Stimulated activated CD4-positive, alpha-beta T cell treated with anti-CD3 and anti-CD28 coated beads, Interleukin-4, amount 100 ng/mL, for 24 hours (primary cell): ENCODE measurements at places on chromosomes 4 and X.

- DNase-seq = no peak
Observed at GRCh38 chr4:1239950-1240307, 9.0 kb downstream of the CTBP1 start.

DNA sequence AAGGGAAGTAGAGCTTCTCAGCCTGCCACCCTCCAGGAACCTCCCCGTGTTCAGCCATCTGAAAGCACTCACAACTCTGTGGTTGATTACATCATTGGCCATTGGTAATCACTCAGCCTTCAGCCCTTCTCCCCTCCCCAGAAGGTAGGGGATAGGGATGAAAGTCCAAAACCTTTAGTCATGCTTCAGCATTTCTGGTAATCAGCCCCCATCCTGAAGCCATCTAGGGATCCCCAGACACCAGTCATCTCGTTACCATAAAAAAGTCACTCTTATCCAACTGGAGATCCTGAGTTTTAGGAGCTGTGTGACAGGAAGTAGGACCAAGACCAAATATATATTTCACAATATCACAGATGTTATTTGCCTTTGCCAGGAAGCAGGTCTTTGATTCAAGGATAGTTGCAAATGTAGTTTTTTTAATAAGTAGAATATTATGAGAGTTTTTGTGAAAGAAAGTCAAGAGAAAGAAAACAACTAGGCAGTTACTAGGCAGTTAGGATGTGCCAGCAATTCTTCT, 364.6 kb upstream of the NOCT start:
- no peak for DNase-seq

DNA sequence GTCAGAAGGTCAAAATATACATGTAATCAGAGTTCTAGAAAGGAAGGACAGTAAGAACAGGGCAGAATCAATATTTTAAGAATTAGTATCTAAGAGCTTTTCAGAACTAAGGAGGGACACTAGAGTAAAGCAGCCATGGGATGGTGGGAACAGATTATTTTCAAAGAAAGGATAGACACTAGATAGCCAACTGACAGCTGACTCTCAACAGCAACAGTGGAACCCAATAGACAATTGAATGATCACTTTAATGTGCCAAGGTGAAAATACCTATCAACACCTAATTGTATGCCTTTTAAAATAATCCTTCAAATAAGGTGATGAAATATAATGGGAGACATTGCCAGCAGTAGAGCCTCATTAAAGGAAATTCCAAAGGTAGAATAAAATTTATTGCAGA, 26.5 kb upstream of the CCDC160 start:
- no peak for DNase-seq

DNA sequence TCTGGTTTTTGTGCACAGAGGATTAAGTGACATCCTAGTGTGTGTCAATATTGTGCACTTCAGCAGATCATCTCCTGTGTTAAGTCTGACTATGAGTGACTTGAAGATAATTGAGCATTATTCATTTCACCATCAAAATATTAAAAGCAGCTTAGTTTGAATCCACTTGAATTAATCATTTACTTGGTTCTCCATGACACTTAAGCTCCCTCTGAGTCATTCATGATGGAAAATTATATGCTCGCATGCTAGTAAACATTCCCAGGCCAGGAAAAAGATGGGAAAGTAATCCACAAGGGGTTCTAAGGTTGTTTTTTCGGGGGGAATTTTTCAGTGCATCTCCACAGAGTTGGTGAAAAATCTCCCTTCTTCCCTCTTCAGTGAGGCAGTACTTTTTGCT, 97.2 kb upstream of the EOLA2 start:
- DNase-seq = no peak

- no peak for DNase-seq
Observed at GRCh38 chr4:28536124-28536523, 1675.5 kb downstream of the STIM2 start.

DNA sequence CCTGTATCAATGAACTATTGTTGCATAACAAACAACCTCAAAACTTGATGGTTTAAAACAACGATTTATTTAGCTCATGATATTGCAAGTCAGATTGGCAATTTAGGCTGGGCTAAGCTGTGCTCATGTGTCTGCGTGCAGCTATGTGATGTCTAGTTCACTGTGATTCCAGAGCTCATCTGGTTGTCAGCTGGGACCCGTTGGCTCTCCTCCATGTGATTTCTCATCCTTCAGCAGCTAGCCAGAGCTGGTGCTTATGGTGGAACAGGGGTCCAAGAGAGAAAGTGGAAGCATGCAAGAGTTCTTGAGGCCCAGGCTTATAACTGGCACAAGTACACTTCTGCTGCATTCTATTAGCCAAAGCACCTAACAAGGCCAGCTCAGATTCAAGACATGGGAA, 28.8 kb upstream of the TRPC3 start:
- no peak for DNase-seq

DNA sequence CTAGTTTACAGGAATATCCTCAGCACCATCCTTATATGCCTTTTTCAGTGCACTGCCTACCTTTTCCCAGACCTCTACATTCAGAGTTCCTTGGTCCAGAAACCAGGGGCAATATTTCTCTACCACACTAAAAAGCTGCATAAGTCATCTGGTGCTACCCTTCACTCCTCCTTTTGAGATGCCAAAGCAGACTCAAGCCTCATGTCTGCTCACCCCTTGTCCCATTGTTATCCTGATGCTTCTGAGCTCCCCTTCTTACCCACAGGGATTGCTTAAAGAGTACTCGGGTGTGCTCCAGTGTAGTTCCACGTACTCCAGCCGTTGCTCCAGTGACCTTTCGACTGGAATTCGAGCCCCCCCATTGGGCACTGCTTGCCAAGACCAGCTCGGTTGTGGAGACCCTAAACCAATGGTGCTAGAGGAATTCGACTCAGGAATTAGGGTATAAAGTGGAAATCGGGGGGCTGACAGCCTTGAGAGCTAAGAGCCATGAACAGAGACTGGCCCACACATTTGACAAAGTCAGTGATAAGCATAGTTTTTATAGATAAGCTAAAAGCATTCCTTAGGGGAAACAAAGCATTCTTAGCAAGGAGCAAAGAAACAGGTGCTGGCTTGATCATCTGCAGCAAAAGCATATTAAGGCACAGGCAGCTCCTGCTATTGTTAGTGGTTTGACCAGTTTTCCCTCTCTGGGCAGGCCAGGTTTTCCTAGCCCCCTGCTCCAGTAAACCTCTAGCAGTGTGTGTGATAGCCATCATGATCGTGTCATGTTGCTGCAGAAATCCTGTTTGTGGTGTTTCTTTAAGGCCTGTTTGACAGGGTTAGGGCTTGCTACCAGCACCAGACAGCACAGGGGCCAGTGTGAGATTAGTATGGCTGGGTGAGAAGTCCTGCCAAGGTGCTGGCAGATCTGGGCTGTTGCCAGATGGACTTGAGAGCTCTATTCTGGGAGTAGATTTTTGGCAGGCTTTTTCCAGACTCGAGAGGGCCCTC, 57.5 kb upstream of the WDR1 start:
- DNase-seq = no peak

DNA sequence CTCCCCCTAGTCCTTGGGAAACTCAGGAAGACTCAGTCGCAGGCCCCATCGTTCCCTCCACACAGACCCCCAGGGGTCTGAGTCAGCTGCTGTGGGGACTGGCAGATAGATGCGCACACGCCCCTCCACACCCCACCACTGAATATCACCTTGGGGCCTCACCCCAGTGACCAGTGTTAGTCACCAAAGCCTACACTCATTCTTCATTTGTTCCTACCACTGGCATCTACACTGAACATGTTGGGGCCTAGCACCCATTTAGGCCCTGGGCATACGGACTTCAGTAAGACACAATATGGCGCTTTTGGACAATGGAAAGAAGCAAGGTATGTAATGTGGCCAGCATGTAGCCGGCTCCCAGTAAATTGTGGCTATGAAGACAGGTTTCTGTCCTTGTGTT, 154.1 kb upstream of the PJA1 start:
- DNase-seq = no peak

DNA sequence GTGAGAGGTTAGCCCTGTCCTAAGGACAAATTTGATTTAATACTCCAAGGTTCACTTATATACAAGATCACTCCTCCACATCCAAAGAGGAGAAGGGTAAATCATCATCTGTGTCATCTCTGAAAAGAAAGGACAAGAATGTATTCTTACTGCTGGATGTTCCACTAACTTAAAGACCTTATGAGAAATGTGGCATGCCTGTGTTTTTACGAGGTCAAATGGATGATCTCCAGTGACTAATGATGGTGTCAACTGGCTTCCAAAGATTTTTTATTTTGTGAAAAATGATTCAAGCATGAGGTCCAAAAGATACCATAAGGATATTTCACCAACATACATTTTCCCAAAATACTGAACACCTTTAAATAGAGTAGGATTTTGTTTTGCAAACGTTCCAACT, 143.4 kb downstream of the PTCHD1 start:
- no peak for DNase-seq

DNA sequence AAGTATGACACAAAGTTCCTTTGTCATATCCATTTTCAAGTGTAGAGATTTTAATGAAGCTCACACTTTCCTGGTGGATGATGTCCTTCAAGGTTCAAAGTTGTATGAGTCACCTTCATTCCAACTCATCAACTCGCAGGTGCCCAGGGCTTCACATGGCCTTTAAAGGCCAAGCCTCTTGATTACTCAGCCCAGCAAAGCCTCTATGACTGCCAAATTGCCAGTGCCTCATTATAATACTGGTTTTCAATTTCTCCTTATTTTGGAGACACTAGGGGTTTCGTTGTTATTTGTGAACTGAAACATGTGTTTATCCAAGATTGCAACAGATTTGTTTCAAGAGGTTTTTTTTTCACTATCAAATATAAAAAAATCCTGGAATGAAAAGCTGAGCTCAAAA, 45.9 kb upstream of the PPP3CA start:
- no peak for DNase-seq

- DNase-seq = no peak
Observed at GRCh38 chr4:7355795-7356194, 78.9 kb downstream of the PSAPL1 start.

DNA sequence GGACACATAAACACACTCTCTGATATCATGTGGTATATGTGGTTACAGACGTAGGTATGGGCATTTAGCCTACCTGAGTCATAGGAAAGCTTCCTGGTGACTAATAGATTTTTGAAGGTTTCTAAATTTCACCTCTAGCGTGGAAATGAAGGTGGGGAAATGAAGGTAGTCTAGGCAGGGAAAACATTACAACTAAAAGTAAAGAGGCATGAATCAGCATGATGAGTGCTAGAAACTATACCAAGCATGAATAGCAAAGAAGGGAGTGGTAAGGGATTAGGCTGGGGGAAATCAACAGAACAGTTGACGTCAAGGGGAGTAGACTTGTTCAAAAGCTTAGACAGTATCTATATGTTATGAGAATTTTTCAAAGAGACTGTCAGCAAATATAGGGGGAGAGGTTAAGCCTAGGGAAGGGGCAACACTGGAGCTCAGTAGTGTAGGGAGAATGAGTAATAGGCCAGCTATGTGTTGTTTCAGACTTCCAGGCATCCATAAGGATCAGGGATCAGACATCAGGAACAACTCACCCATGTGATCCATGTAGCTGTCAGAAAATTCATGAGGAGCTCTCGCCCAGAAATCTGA, 279.3 kb upstream of the DIPK2B start:
- no peak for DNase-seq

DNA sequence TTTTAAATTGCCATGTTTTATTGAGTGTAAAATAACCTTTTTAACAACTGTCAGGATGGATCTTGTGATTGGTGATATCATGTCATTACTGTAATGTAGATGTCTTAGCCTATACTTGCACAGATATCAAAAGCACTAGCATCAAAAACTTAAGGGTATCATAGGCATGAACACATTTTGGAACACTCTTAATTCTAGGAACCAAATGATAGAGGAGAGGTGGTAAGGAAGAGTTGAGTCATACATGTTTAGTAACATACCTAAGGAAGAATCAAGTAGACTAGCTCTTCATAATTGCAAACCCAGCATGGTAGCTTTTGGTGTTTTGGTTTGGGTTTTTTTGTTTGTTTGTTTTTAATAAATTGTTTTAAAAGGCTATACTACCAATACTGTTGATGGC, 43.4 kb downstream of the SMARCAD1 start:
- DNase-seq = no peak

- no peak for DNase-seq
Observed at GRCh38 chr4:53705972-53706371, 114.7 kb upstream of the LNX1 start.

- DNase-seq = no peak
Observed at GRCh38 chr4:138344054-138344453, 101.9 kb upstream of the SLC7A11 start.

DNA sequence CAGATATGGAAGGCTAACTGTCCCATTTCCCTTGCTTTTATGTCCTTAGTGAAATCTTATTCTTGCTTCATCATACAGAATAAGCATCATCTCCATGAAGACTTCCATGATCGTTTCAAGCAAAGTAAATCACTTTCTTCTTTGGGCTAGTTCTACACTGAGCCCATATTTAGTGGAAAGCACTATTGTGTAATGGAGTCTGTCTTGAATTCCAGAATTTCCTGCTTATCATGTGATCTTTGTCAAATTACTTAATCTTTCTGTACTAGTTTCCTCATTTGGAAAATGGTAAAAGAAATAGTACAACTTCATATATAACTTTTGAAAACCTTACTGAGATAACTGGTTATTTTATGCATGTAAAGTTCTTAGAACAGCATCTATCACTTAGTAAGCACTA, 7.6 kb downstream of the ANAPC10 start:
- no peak for DNase-seq

GRCh38 chr4:79083406-79084010, 144.3 kb upstream of the PAQR3 start:
- no peak for DNase-seq

- DNase-seq = no peak
Observed at GRCh38 chr4:138669479-138670315, 345.9 kb upstream of the NOCT start.

GRCh38 chr4:138938366-138938690, 77.3 kb upstream of the NOCT start:
- no peak for DNase-seq

- DNase-seq = no peak
Observed at GRCh38 chrX:118847676-118848075, 24.1 kb downstream of the ZCCHC12 start.

- DNase-seq = no peak
Observed at GRCh38 chr4:188911199-188911598, 772.0 kb downstream of the TRIML1 start.

- no peak for DNase-seq
Observed at GRCh38 chr4:79290376-79290775, 35.5 kb downstream of the NAA11 start.

DNA sequence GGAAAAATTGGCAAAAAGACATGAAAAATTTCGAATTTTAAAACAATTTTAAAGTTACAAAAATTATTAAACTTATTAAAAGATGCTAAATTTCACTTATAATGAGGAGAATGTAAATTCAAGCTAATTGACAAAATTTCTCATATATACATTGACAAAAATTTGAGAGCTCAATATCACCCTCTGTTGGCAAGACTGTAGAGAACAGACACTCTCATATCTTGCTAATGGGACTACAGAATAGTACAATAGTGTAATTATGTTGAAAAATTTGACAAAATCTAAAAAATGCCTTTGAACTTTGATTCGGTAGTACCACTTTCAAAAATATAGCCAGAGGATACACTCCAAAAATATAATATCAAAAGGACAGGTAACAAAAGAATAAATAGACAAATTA, 29.8 kb downstream of the DCAF8L2 start:
- no peak for DNase-seq
